Lung microvascular endothelial cell (primary cell): ENCODE measurements at places on chromosomes 1 and 21. TPM values are rescaled to one million over a fixed set of nuclear protein-coding genes. Genes with fewer than 3 reads are reported as not detected.

DNA sequence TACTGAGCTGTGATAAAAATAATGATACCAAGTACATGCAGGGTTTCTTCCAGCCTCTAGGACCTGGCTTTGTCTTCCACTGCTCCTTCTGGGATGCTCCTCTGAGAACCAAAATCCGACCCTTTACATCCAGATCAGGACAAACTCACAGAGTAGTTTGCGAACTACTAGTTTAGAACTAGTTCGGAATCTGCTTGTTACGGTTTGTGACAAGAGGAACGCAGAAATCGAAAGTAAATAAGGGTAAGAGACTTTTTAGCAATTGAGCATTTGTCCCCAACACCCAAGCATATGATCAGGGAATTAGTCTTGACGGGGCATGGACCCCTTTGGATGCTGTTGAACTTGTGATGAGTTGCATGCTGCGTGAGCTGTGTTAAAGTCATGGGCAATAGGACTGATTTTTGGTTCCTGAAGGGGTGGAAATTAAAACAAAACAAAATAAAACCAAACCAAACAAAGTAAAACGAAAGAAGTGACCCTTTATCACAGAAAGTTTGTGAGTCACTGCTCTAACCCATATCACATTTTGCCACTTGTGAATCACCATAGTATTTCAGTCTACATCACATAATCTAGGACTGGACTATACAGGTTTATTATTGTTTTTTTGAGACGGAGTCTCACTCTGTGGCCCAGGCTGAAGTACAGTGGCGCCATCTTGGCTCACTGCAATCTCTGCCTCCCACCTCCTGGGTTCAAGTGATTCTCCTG is 35.7 kb upstream of the ERRFI1 start:
- peak; percentile 44 for DNase-seq

DNA sequence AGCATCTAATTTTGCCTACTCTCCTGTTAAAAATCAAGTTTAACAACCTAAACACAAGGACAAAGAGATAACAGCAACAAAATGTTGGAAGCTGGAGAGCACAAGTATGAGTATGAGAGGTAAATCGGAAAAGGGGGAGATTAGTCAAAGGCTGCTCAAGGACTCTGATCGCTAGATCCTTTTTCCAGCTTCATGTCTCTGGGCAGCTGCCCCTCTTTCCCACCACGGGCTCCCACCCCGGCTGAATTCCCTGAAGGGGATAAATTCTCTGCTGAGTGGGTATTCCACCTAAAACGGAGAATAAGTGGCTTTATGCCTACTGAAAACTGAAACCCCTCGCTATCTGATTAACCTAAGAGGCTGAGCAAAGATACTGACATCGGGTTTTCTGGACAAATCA is 696 bp upstream of the CTBS start:
- DNase-seq: no peak

GRCh38 chr1:156803086-156803851 is 13.4 kb downstream of the SH2D2A start:
- DNase-seq: no peak

DNA sequence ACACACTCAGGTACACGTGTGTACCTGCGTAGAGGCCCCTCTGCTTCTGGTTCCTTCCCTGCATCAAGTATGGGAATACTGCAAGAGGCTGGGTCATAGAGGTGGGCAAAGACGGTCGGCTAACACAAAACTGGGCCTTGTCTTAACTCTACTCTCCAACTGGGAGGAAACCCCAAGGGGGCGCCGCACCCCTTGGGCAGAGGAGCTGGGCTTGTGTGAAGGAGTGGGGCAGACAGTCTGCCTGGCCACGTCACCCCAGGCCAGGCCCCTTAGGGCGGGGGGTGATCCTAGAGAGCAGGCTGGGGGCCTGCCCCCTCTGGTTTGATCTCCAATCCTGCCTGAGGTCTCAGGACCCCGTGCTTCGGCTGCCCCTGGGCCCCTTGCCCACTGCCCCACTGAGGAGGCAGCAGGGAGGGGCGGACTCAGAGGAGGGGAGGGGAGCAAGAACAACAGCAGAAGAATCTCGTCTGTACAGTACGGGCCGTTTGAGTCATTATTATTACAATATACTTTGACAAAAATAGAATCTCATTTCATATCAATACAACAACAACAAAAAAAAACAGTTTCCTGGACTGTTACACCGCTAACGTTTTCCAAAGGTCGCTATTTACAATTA is 34.7 kb downstream of the MEF2D start:
- no peak for DNase-seq

DNA sequence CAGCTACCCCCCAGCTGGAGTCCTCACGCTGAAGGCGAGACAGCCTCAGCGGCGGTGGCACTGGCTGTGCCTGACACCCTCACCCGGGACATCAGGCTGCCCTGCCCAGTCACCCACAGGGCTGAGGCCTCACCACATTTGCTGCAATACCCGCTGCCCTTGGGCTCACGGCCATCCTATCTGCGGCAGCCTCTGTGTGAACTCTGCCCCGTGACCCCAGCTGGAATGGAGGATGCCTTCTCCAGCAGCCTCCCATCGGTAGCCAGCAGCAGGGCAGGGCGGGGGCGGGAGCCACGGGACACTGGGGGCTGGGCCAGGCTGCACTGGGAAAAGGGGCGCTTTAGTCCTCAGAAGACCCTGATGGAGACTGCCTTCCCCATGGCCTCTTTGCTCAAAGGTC is 112.4 kb upstream of the ZBTB40 start:
- no peak for DNase-seq

DNA sequence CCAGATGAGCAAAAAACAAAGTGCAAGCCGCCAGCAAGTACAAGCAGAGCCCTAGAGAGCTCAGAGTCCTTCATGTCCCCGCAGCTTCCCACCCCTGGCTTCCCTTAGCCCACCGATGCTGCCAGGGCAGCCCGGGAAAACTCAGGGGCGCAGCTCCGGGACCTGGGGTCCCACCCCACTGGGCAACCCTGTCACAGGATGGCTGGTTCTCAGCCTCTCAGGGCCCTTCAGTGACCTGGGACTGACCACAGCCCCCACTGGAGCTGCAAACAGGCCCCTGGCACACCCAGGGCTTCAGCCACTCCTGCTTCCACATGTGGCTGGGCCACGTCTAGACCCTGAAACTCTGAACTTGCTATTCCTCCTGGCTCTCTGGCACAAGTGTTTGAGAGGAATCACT is 49.5 kb downstream of the CHD5 start:
- no peak for DNase-seq

GRCh38 chr1:98210064-98210463 is 289.2 kb upstream of the DPYD start:
- no peak for DNase-seq

GRCh38 chr21:44326716-44327602 is 12.2 kb downstream of the CFAP410 start:
- no peak for DNase-seq

DNA sequence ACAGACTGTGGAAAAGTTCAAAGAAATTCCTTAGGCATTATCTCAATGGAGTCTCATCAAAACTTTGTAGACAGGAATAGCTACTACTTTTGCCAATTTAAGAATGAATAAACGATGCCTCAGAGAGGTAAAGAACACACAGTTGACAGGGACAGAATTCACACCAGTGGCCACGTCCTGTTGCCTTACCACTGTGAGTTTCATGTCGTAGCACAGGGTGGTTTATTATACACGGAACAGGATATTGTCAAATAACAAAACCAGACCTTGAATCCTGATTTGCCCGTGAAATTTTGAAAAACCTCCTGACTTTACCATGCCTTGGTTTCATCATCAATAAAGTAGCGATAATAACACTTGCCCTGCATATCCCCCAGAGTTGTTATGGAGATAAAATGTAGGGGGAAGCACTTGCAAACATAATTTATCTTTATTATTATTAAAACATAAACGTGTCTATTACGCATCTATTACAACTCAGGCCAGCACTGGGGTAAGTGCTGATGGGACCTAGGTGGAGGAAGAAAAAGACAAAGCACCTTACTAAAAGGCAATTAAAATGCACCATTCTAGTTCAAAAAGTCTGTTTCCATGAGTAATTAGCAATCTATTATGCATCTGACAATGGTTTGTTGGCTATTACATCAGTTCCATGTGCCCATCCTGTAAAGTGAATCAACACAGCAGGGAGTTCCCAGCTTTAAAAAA is 408.1 kb upstream of the RUNX1 start:
- no peak for DNase-seq

DNA sequence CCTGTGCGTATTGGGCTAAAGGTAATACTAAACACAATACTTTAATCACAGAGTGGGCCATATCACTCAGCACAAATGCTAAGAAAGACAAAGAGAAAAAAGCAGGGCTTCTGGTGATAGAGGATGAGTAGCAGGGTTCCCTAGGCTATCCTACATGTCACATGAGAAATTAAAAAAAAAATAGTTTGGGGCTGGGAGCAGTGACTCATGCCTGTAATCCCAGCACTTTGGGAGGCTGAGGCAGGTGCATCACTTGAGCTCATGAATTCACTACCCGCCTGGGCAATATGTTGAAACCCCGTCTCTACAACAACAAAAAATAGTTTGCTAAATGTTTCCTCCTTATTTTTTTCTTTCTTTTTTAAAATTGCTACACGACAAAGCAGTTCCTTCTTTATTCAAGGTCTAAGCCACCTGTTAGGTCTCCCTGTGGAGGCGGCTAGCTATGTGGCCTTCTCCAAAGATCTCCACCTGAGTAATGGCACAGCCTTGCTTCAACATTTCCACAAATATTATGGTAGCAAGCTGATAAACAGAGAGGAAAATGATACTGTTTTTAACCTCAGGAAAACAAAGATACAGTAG is 1.5 kb downstream of the ENSA start:
- no peak for DNase-seq

GRCh38 chr1:228860911-228861831 is 125.9 kb downstream of the RHOU start:
- DNase-seq: no peak

The C1orf105 gene
- not detected in 2 replicates for total RNA-seq

The PRKAA2 gene
- total RNA-seq: 1.7 and 4.0 TPM in 2 replicates

The ADCY10 gene
- not detected in 2 replicates for total RNA-seq

The ANKRD65 gene
- total RNA-seq: under 0.01 and 0.22 TPM in 2 replicates

The ESRRG gene
- total RNA-seq: not detected in 2 replicates

The IGSF9 gene
- under 0.01 TPM in 1 of 2 replicates, not detected in the other for total RNA-seq

The CATSPERE gene
- total RNA-seq: 0.44 and 1.6 TPM in 2 replicates

The ACOT7 gene
- total RNA-seq: 10.7 and 25.1 TPM in 2 replicates

The VWA1 gene
- total RNA-seq: 2.2 and 5.0 TPM in 2 replicates
